Stimulated activated CD4-positive, alpha-beta T cell treated with anti-CD3 and anti-CD28 coated beads, Interleukin-12 subunit alpha, Interleukin-12 subunit beta, amount 100 ng/mL, for 4 hours (primary cell): ENCODE measurements at places on chromosomes 6 and 20.

GRCh38 chr6:100987556-100987955, 106.4 kb upstream of the ASCC3 start:
- no peak for DNase-seq

- no peak for DNase-seq
These were observed 34.6 kb downstream of the RNF146 start for GRCh38 chr6:127301199-127301700.

GRCh38 chr20:6663751-6664388, 103.6 kb upstream of the BMP2 start:
- no peak for DNase-seq

- DNase-seq: no peak
These were observed 60.5 kb upstream of the DUSP22 start for GRCh38 chr6:231779-232178.

DNA sequence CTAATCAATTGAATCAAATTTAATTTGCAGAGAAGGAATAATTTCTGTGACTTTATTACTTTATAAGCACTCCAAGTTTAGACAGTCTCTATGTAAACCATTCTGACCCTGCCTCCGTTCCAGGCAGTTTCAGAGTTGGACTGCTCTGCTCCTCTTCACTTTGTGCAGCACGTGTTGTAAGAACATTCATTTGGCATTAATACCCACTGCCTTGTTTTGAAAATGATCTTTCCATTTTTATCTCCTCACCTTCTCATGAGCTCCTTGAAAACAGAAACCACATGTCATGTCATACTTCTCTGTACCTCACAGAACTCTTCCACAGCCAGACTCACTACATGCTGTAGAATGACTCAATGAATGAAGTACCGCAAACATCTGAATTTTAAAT, 25.5 kb downstream of the SLC22A1 start:
- no peak for DNase-seq
